ENCODE measurements at places on chromosomes 16 and 17.

GRCh38 chr17:11135819-11136218 lies 105.2 kb upstream of the SHISA6 start:
- DNase-seq: no peak

DNA sequence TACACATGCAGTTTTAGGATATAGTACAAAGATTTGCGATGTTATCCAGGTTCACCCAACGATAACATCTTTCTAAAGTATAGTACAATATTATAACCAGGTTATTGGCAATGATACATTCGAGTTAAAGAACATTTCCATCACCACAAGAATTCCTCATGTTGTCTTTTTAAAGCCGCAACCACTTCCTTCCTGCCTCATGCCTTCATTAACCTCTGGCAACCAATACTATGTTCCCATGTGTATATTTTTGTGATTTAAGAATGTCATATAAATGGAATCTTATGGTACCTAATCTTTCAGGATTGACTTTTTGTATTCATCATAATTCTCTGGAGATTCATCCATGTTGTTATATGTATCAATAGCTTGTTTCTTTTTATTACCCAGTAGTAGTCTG lies 1183.2 kb downstream of the CDH11 start:
- no peak for DNase-seq

GRCh38 chr16:3123986-3124886 lies 10.6 kb upstream of the ZNF213 start:
- DNase-seq: peak; percentile 52

- no peak for DNase-seq
Observed at GRCh38 chr17:74759243-74759801, 10.9 kb downstream of the NHERF1 start.

- no peak for DNase-seq
Observed at GRCh38 chr16:85046472-85046916, 18.9 kb downstream of the KIAA0513 start.

- DNase-seq: no peak
Observed at GRCh38 chr17:1766382-1767135, 4.7 kb downstream of the SERPINF1 start.

GRCh38 chr16:79776243-79776847 lies 175.8 kb upstream of the MAF start:
- no peak for DNase-seq
